NCI-H748 treated with DMSO at 0.1 percent for 48 hours (cell line): ENCODE measurements at places on chromosomes 16 and 17.
A peak's percentile ranks its signal among the peaks of the same experiment; 100 is the strongest.

DNA sequence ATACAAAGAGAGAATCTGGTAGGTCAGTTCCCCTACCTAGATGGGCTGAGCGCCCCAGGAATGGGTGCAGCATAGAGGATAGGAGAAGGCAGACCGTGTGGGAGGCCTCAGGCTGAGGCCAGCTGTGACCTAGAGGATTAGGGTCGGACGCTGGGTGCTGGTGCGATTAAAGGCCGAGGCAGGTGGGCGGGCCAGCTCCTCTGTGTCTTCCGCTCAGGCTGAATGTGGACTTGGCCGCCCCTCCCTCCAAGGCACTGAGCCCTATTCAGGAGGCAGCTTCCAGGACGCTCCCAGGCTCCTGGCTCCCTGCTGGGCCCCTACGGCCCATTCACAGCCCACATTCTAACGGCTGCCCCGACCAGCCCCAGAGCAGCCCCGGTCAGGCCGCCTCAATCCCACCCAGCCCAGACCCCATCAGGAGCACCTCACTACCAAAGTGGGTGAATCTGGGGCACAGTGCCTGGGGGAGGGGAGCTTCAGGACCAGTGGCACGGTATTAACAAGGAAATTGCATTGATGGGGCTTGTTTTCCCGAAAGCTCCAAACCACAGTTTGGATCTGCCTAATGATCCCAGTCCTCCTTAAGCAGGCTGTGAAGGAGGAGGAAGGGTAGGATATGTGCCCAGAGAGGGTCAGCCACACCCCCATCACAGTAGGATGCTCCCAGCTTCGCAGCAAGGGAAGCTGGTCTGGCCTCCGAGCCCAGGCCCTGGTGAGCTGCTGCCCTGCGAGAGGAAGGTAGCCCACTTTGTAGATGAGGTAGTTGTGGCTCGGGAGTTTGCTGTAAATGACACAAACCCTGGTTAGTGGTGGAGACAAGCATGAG lies 14.5 kb downstream of the RHBDL3 start:
- no peak for DNase-seq

DNA sequence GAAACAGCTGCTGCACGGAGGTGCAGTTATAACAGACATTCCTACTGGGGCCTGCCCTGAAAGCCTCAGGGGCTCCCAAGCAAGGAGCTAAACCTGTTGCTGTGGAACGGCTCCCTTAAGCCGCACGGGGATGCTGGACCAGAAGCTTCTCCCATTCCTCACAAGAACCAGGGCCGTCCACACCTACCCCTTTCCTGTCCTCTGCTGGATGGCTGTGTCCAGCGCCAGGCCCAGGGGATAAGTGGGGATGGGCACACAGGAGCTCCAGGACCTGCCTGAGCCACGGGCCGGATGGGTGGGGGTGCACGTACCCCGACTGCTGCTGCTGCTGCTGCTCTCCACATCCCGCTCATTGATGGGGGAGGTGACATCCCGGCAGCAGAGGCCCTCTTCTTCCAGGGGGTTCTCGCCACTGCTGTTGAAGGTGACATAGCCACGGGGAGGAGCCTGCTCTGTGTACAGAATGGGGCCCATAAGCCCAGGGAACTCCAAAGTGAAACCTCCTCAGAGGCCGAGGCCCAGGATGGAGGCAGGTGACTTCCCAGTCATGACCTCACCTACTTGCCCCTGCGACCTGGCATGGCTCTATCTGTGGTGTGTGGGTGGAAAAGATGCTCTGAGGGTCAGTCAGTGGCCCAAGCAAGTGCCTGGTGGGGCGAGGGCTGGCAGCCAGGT lies 8.6 kb downstream of the NUDT16L1 start:
- no peak for DNase-seq

DNA sequence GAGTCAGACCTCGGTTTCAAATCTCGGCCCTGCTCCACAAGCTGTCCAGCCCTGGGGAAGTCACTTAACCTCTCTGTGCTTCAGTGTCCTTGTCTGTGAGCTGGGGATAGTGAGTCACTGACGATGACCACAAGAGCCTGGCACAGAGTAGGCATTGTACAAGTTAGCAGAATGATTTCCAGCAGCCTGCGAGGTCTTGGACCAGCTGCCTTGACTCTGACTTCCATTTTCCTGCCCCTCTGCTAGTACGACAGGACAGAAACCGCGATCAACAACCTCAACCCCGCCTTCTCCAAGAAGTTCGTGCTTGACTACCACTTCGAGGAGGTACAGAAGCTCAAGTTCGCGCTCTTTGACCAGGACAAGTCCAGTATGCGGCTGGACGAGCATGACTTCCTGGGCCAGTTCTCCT lies 20.7 kb downstream of the CPNE2 start:
- DNase-seq, result no peak

GRCh38 chr16:1338119-1338730 lies 4.8 kb downstream of the BAIAP3 start:
- no peak for DNase-seq

DNA sequence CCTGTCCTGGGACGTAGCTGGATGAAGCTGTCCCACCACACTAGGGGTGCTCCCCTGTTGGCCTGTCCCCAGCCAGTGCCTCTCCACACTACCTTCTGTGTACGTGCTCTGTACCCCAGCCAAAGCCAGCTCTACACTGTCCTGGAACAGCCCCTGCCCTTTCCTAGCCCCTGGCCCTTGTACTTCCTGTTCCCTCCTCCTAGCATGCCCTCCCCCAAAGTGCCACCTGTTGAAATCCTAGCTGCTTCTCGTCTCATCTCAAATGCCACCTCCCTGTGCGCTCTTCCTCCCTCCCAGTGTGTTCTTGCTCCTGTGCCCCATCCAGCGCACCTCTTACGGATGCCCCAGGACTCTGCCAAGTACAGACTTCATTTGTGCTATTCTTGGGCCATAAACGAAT lies 33.5 kb downstream of the IRX3 start:
- no peak for DNase-seq

DNA sequence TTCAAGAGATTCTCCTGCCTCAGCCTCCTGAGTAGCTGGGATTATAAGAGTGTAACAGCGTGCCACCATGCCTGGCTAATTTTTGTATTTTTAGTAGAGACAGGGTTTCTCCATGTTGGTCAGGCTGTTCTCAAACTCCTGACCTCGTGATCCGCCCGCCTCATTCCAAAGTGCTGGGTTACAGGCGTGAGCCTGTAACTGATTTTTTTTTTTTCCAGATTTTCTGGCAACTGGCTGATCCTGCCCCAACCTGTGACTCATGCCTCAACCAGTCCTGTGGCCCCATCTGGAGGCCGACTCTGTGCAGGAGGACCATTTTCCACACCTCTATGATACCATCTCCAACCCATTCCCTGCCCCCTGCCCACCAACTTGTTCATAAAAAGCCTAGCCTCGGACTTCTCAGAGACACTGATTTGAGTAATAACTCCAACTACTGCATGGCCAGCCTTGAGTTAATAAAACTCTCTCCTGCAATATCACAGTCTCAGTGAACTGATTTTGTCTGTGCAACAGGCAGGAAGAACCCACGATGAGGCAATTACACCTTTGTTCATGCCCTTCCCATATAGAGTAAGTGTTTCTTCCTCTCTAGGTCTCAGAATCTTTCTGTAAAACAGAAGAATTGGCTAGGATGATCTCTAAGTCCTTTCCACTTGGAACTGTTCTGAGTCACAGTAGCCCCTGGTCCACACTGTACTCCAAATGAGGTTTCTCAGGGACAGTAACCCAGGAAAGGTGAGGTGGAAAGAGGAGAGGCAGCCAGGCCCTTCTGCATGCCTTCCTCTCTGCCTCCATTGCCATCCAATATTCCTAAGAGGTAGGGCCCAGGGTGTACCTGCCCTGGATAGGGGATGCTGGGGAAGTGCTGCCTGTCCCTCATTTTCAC lies 8.8 kb upstream of the CNOT1 start:
- DNase-seq, result no peak

DNA sequence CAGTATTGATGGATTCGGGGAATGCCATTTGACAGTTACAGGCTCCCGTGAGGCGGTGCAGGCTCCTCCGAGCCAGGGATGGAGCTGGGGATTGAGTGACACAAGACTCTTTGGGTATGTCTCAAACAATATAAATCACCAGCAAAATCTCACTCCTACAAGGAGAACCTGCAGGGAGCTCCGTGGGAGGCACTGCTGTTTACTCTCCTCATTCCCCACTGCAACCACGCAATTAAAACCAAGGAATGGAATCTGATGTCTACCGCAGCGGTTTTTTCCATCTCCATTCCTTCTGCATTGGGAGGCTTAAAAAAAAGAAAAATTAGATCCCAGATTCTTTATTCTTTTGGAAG lies 157.9 kb downstream of the WWOX start:
- DNase-seq, result no peak

DNA sequence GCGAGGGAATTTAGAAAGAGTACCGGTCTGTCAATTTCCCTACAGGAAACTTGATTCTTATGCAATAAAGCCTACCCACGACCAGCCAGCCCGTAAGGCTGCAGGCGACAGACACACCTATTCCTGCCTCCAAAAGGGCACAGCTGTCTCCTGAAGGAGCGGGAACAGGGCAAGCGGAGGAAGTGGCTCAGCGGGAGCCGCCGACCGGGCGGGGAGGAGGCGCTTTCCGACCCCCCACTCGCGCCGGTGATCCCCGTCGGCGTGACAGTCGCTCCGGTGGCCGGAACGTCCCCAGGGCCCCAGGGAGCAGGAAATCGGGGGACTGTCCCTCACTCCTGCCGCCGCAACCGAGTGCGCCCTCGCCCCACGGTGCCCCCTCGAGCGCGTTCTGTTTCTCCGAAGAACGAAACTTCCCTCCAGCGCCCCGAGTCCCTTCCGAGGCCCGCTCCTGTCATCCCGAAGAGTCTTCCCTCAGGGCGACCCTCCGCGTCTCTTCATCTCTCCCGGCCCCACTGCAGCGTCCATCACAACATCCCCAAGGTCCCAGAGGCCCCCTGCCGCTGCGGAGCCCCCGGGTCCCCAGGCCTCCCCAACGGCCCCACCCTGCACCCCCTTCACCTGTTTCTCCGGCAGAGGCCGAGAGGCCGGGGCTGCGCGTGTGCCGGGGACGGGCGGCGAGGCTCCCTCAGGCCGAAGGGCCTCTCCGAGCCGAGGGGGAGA lies 421 bp downstream of the STAT3 start:
- peak; percentile 44 for DNase-seq

DNA sequence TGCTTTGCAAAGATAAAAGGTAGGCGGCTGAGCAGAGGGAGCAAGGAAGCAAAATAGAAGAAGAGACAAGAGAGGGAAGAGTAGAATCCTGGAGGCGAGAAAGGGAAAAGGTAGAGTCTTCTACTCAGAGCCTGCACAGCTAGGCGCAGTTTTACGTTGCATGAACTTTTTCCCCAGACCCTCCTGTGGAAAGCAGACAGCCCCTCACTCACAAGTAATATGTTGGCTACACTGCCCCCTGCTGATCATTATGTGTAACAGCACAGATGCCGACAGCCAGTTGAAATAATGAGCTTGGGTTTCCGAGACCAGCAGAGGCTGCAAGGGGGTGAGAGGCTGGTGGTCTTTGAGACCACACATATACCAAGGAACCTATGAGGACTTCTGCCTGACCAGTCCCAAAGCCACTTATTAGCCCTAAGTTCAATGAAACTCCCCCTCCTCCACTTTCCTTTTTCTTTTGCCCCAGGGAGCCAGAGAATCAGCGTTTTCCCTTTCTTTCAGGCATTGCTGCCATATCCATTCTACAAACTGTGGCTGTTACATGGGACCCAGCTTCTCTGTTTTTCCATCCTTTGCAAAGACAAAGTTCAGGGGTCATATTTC lies 22.5 kb upstream of the CMTR2 start:
- peak; percentile 49 for DNase-seq

GRCh38 chr17:64315032-64315490 lies 52.0 kb upstream of the TEX2 start:
- DNase-seq, result no peak

- DNase-seq, result no peak
Measured at GRCh38 chr17:64202683-64203344, 60.2 kb downstream of the TEX2 start.

DNA sequence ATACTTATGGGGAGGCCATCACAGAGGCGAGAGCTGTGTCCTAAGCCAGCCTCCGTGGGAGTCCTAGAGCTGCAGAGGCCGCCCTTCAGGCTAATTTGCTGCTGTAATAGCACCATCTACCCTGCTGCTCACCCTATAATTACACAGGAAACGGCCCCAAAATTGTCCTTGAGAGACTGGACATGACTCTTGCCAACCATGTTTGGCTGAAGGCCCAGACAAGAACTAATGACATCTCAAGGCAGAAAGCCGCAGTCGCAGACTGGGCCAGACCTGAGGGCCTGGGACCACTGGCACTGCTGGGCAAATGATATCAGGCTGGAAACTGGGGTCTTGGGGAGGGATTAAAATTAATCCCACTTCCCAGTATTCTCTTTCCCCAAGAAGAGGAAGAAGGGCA lies 24.1 kb downstream of the PSMD7 start:
- no peak for DNase-seq

DNA sequence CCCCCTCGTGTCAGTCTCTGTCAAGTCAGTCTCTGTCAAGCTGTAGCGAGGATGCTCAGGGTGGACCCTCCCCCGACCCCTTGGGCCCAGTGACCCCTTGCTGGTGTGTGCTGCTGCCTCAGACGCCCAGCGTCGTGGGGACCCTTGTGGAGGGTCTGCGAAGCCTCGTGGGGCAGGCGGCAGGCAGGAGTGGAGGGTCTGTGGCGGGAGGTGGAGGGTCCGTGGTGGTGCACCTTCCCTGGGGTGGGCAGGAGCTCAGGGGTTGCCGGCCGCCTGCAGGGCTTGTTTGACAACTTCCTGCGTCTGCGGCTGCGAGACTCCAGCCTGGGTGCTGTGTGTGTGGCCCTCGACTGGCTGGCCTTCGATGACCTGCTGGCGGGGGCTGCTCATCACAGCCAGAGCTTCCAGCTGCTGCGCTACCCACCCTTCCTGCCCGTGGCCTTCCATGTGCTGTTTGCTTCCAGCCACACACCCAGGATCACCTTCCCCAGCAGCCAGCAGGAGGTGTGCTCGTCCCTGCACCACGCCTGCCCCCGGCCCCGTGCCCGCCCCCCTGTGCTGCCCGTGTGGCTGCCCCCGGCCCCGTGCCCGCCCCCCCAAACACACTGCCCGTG lies 5.6 kb downstream of the GNG13 start:
- DNase-seq, result no peak

DNA sequence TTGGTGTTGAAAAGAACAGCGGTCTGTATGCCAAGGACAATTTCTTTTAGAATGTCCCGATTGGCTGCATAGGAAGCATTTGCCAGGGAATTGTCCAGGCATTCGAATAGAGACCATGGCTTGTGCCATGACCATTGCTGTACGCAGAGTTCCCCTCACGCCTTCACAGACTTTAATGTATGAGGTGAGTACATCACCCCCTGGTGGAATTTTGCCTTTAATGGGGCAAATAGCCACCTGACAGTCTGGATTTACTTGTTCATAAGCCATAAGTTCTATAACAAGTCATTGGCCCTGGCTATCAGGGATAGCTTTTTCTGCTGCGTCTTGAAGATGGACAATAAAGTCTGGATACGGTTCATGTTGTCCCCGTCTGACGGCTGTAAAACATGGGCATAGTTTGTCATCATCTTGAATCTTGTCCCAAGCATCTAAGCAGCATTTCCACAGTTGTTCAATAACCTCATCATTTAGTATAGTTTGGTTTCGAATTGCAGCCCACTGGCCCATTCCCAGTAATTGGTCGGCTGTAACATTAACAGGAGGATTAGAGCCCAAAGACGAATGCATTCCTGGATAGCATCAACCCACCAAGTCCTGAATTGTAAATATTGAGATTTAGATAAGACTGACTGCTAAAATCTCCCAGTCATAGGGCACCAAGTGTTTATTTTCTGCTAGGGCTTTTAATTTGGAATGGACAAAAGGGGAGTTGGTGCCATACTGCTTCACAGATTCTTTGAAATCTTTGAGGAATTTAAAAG lies 67.7 kb upstream of the ARL4D start:
- no peak for DNase-seq
